Heart left ventricle (tissue), 16 donors: ENCODE measurements at places on chromosomes 7 and 10. TPM values are rescaled to one million over a fixed set of nuclear protein-coding genes. Genes with fewer than 3 reads are reported as not detected.
A peak's percentile ranks its signal among the peaks of the same experiment; 100 is the strongest.

GRCh38 chr7:102396710-102397019 is 502 bp downstream of the PRKRIP1 start:
- DNase-seq = no peak

DNA sequence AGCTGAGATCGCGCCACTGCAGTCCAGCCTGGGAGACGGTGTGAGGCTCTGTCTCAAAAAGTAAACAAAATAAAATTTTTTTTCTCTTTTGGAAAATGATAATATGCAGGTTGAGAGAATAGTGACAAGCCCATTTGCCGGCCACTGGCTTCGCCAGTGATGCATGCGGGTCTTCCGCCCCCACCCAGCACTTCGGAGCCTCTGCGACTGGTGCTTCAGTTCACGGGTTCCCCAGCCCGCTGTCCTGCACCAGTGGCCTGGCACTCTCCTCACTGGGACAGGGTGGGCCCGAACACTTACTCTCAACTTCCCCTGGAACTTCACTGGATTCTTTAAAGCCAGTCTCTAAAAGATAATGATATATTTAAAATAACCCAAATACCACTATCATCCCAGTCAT is 2.7 kb downstream of the SUN1 start:
- DNase-seq = no peak

GRCh38 chr7:27143023-27143949 is at the start of gene HOXA5:
Gene HOXA5, minus strand, starts transcription at chr7:27143681. Its CDS starts 74 bp downstream, at chr7:27143607.
- DNase-seq = no peak

GRCh38 chr10:108749042-108749441 is 1174.3 kb downstream of the XPNPEP1 start:
- DNase-seq = no peak

- DNase-seq = no peak
Observed at GRCh38 chr10:102597131-102597991, 46.9 kb upstream of the TRIM8 start.

DNA sequence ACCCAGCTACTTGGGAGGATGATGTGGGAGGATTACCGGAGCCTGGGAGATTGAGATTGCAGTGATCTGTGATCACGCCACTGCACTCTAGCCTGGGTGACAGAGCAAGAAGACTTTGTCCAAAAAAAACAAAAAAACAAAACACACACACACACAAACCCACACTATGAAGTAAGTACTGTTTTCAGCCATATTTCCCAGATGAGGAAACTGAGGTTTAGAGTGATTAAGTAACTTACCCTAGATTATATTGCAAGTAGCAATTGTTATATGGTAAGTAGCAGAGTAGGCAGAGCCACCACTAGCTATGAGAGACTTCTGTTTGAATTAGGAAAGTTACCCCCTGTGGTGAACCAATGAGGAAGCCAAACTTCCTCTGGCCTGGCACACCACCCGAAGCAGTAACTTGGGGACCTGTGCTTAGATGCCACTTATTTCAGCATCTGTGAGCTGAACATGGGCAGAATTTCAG is 61.9 kb downstream of the MCU start:
- DNase-seq = no peak

DNA sequence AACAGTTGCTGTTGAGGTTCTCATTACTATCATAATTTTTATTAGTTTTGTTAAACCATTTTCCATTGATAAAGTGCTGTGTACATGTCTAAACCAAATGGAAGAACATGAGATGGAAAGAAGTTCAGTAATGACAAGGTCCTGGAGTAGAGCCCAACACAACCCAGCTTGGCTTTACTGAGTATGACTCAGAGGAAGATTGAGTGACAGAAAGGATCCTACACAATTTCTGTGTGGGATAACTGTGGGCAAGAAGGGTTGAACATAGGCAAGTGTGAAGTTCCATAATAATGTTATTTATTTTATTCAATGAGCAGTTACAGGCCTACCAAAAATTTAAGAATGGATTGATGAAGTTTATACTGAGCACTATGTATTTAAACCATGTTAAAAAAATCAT is 15.9 kb downstream of the PRKG1 start:
- no peak for DNase-seq

DNA sequence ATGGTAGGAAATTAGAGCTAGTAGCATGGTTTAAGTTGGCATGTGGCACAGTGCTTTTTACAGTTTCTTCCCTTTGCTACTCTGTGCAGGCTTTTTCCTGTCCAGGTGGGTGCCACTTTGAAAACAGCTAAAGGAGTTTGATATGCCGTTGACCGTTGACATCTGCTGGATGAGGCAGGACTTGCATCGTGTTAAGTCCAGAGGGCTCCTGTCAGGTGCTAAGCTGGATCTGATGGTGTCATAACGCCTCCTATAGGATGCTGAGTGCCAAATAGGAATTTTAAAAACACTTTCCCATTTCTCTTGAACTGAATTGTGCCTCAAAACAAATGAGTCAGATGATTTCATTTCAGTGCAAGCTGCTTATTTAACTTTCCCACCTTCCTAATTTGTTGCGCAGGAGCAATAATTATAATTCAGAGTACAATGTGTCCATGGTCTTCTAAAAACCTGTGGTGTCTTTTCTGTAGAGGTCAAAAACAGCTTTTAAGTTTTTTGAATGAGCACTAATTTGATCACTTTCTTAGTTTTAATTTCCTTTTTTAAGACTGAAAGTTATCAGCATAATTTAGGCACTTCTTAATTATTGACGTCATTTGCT is 178.3 kb downstream of the CDCA7L start:
- peak; percentile 15 for DNase-seq

- no peak for DNase-seq
Observed at GRCh38 chr7:113339661-113340060, 221.3 kb upstream of the SMIM30 start.

GRCh38 chr7:133646472-133647315 is 393.8 kb downstream of the EXOC4 start:
- DNase-seq = no peak

GRCh38 chr10:47049906-47050305 is 138.7 kb downstream of the PTPN20 start:
- peak; percentile 43 for DNase-seq

DNA sequence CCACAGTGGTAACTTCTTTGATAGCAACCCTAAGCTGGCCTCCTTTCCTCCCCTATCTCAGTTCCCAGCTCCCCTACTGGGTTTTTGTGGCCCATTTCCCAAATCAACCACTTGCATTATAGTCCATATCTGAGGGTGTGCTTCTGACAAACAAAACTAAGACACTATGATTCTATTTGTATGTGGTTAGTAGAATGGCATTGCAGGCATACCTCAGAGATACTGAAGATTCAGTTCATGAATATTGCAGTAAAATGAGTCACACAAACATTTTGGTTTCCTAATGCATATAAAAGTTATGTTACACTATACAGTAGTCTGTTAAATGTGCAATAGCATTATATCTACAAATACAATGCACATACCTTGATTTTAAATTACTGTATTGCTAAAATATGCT is 15.4 kb upstream of the TMEM243 start:
- DNase-seq = no peak

DNA sequence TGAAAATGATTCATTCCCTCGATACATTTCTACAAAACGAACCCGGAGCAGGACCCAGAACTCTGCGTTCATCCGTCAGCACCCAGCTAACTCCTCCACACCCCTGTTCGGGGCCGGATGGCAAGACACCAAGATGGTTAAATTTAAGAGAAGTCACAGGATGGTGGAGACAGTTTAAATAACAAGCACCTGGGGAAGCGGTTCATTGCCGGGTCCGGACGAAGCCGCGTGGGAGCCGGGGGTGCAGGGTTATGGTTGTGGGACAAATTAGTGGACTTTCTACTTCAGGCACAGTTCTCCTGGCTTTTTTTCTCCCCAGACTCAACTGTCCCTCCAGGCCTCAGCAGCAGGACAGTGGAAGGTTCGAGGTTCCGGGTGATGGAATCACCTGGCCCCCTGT is 45.4 kb downstream of the ASB13 start:
- no peak for DNase-seq

DNA sequence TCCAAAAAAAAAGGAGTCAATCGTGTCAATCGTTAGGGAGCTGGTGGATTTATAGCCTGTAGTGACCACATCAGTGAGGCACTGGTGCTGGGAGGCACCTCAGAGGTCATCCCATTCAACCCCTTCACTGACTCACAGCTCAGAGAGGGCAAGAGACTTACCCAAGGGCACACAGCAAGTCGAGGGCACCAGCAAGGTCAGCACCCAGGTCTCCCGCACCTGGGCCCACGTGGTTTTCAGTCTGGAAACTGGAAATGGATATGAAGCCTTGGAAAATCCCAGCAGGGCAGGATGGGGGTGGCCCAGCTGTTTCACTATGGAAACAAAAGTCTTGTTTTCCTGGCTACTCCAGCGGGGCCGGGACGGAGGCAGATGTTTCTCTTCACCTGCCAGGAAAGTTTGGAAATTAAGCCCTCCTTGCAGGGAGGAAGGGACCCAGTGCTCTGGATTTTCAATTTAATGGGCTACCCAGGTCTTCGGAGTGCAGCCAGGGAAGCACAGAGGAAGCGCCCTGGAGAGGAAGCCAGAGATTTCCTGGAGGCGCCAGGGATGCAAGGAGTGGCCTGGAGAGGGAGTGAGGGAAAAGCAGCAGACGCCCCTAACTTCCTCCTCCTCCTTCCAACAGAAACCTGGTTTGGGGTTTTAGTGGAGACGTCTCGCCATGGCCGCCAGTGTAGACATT is 157.2 kb upstream of the TNRC18 start:
- DNase-seq = no peak

- DNase-seq = no peak
Observed at GRCh38 chr7:22357311-22358175, 589 bp upstream of the RAPGEF5 start.

- no peak for DNase-seq
Observed at GRCh38 chr7:97107192-97107800, 10.2 kb upstream of the SDHAF3 start.

DNA sequence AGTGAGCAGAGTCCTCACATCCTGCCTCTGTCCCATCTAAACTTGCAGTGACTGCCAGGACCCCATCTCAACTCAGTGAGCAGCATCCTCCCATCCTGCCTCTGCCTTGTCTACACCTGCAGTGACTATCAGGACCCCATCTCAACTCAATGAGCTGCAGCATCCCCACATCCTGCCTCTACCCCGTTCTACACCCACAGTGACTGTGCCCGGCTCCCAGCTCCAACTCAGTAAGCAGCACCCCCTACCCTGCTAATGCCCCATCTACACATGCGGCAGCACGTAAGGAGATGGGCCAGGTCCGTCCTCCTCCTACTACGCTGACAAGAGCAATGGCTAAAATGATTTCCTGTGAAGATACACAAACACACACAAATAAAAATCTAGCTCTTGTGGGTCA is 65.5 kb downstream of the TNS3 start:
- DNase-seq = no peak

- no peak for DNase-seq
Observed at GRCh38 chr10:60399328-60399727, 9.7 kb upstream of the ANK3 start.

The SRRM3 gene
- total RNA-seq = 5.1 TPM

The NPFFR1 gene
- not detected for total RNA-seq

The ZNF485 gene
- 1.9 TPM for total RNA-seq

The PNLIPRP1 gene
- not detected for total RNA-seq

The CARD11 gene
- 0.15 TPM for total RNA-seq

The FOXP2 gene
- total RNA-seq = 0.84 TPM

The LEP gene
- 0.37 TPM for total RNA-seq

The CPVL gene
- total RNA-seq = 68.8 TPM

The CCSER2 gene
- 102 TPM for total RNA-seq

The SPDYE3 gene
- total RNA-seq = not detected

The SPDYE1 gene
- total RNA-seq = not detected

The LRRC17 gene
- 4.1 TPM for total RNA-seq
